ENCODE measurements at places on chromosomes 5 and 9. TPM values are rescaled to one million over a fixed set of nuclear protein-coding genes. Genes with fewer than 3 reads are reported as not detected.

The N4BP3 gene
- 3.4 TPM for total RNA-seq

The SOX30 gene
- 0.11 TPM for total RNA-seq

The LRRC14B gene
- total RNA-seq = not detected

The PDLIM4 gene
- total RNA-seq = 1.2 TPM

The SNAPC3 gene
- total RNA-seq = 34.7 TPM

The AK8 gene
- not detected for total RNA-seq

The FBN2 gene
- total RNA-seq = not detected

The PKD2L2 gene
- not detected for total RNA-seq

The TMEM215 gene
- not detected for total RNA-seq

The PCSK5 gene
- 1.5 TPM for total RNA-seq

The PPWD1 gene
- total RNA-seq = 53.8 TPM

The NUTM2F gene
- not detected for total RNA-seq

The MAST4 gene
- total RNA-seq = 5.4 TPM

The PCDHGB1 gene
- total RNA-seq = 0.48 TPM

The SLC4A9 gene
- not detected for total RNA-seq

The SPATA31C2 gene
- total RNA-seq = not detected

The ZDHHC11 gene
- total RNA-seq = 11.9 TPM

The CSF2 gene
- 764 TPM for total RNA-seq

The NCS1 gene
- 23.5 TPM for total RNA-seq

Measured in activated T-helper 2 cell treated with anti-CD3 and anti-CD28 coated beads, Interferon-gamma antibody, Interleukin-2, Interleukin-4, amounts not matched to agents 10 μg/mL and 5 μg/mL and 100 μg/mL, durations not matched to agents 14 hours and 24 hours and 36 hours (primary cell).